PC-9 (cell line): ENCODE measurements at places on chromosomes 1 and 21. TPM values are rescaled to one million over a fixed set of nuclear protein-coding genes. Genes with fewer than 3 reads are reported as not detected.

DNA sequence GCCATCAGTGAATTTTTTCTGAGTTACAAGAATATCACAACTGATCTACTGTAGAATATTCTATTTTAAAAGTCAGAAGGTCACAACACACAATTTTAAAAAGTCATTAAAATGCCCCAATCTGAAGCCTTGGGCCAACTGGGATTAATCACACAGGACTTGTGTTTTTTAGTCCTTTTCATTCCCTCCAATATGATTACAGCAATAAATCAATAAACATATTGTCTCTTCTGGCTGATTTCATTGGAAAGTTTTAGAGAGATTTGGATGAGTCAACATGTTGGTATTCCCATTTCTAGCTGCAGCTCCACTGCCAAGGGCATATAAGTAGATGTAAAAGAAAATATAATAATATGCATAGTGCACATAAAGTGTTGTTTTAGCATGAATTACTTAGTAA is 85.8 kb downstream of the NIBAN1 start:
- DNase-seq: no peak

GRCh38 chr1:217674028-217674729 is 43.0 kb downstream of the SPATA17 start:
- DNase-seq: no peak

GRCh38 chr1:216812966-216813365 is 89.7 kb upstream of the ESRRG start:
- DNase-seq: no peak

DNA sequence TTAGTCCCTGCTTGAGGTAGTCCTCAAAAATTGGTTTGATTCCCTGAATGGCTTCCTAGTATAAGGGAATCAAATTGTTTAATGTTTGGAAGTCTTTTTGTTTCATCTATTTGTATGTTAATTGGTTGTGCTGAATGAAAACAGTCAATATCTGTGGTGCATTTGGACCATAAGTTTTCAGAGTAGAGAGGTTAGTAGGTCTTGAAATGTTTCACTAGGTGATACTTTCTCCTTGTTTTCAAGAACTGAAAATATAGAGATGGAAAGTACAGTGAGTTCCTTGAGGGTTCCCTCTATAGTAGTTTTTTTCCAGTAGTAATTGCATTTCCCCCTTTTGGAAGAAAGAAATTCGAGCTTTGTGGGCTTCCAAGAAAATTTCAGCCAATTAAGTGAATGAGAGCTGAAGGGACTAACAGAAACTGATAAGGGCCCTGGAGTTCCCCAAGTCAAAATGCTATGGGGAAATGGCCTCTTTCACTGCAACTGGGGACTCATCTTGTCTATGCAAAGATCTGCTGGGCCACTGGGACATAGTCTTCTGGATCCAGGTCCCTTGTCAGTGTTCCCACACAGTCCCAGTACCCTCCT is 18.6 kb upstream of the CEP350 start:
- no peak for DNase-seq

DNA sequence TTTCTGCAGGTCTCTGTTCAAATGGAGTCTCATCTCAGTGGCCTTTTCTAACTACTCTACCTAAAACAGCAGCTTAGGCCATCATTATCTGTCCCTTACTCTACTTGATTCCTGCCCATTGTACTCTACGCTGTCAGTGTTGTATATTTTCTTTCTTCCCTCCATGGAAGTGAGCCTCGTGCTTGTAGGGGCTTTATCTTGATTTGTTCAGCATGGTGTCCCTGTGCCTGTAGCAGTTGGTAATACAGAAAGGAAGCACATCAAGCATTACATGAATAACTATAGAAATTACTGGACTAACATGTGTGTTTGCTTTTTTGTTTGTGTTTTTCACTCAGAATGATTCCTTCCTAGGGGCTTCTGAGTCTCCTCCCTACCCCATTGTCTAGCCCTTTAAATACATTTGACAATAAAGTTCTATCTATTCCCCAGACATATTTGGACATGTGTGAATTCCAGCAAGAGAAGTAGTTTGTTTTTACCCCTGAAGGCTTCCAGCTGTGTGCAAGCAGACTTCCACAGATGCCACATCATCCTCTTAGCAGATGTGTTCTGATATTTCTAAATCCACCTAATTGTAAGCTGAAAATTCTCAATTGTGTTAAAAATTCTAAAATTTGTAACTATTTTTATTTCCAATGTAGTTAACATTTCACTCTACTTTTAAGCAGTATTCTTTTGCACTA is 40.3 kb downstream of the PRMT2 start:
- no peak for DNase-seq

The PCAT6 gene
- 1.7 and 3.6 TPM in 2 replicates for total RNA-seq

GRCh38 chr1:34779526-34779925 is 1.5 kb upstream of the GJB3 start:
- peak; percentile 65 for DNase-seq

The RCSD1 gene
- total RNA-seq: not detected in 2 replicates

DNA sequence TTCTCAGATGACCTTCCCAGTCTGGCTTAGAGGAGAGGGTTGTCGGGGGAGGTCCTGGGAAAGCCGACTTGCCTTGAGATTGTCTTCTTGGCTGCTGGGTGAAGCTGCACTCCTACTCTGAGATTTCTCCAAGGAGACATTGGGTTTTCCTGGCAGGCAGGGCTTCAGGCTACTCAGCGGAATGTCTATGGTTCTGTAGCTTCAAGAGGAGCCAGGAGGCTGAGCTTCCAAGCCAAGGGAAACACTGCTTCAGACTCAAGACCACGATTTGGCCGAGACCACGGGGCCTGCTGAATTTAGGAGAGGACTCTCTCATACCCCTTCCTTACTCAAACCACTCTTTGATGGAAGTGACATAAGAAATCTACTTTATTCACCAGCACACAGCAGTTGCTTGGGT is 67.8 kb downstream of the NTMT2 start:
- DNase-seq: no peak

DNA sequence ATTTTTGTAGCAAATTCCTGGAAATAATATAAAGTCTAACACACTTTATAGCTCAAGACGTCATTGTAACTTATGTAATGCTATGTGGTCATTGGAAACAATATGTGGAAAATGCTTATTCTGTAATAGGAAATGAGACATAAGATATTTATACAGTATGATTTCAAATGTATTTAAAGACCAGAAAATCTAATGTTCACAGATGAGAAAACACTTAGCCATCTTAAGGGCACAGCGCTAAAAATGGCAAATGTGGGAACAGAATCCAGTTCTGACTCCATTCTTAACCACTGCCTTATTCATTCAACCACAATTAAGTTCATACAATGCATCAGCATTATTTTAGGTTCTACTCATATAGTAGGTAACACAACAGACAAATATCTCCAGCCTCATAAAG is 12.5 kb downstream of the CSDE1 start:
- no peak for DNase-seq

DNA sequence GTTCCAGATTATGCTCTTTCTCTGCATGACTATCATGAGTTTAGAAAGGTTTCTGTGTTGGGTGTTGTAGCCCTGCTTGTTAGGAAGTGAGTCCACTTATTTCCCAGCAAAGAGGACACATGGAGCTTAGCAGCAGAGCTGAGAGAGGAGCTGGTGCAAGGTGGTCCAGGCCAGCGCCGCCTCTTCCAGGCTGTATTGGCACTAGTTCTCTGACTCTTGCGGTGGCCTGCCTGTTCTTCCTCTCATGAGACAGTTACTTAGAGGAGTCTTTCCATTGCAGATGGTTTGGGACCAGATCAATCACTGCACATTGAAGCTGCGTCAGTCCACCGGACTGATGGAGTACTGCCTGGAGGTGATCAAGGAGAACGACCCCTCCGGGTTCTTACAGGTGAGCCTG is 38.0 kb downstream of the TRIM67 start:
- no peak for DNase-seq

The TBX19 gene
- 1.5 and 2.0 TPM in 2 replicates for total RNA-seq

DNA sequence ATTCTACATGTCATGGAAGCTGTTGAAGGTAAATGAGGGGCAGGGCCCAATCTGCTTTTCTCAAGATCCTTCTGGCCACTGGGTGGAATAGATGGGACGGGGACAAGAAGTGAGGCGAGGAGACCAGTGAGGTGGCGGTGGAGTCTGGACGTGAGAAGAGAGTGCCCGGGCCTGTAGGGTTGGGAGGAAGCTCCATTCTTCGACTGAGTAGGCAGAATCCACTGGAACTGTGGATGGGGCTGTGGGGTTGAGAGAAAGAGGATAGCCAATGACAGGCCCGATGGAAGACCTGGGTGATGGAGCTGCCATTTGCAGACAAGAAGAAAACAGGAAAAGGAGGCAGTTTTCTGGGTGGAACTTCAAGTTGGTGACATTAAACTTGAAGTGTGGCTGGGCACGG is 10.3 kb downstream of the SLC1A7 start:
- DNase-seq: no peak

The C1orf87 gene
- not detected in 2 replicates for total RNA-seq

- no peak for DNase-seq
These were observed 1369.9 kb downstream of the KCNT2 start for GRCh38 chr1:195238313-195238712.

The RGS13 gene
- total RNA-seq: not detected in 2 replicates

DNA sequence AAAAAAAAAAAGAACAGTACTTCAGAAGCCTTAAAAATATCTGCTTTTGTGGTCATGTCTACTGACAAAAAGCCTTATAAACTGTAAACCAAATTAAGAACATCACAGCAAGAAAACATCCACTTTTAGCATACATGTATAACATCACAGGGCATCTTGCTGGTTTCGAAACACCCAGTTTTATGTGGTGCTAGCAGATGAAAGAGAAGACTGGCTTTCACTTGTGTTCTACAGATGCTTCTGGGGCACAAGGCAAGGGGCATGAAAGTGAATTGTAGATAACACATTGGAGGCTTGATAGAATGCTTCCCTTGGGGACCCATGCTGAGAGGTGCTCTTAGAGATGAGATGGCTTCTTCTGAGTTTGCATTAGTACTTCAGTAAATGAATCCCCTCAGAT is 543.7 kb upstream of the PKN2 start:
- DNase-seq: no peak

DNA sequence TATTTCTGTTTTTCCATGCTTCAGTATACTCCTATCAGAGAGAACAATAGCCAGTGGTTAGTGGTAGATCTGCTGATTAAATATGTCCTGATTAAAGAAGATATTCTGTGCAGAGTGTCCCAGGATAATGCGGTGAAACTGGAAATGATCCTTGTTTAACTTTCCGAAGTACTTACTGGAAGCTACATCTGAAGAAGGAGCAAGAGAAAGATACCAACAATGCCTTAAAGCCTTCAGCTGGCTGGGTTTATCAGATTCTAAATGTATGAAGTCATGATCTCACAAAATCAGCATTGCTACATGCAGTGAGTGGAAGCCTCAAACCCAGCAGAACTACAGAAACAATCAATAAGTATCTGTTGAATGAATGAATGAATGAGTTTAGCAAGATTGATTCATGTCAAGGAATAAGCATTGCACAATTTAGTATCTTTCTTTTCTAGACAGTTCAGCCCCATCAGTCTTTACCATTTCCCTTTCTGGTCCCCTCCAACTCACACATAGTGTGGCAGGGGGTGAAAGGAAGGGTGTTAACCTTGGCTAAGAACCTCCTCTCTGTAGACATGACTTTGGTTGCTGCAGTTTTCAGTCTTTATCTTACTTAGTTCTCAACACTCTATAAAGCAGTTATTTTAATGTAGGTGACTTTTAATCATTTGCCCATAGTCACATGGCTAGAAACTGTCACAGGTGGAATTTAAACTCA is 24.7 kb upstream of the DNASE2B start:
- DNase-seq: no peak

DNA sequence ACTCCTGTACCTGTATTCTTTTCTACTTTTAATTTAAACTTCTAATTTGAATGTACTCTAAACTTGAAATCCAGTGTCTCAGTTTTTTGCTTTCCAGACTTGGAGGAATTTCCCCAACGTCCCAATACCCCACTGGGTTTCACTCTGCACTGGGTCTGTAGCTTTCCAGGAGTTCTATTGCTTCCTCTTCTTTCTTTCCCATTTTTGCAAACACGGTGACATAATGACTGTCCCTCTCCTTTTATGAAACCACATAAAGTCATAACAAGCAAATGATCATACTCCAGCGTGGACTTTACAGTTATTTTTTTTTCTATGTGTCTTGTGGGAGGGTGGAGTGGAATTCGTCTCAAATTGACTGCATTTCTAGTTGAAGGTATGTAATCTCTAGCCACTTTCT is 97.1 kb downstream of the FASLG start:
- no peak for DNase-seq

- peak; percentile 87 for DNase-seq
These were observed 53.3 kb upstream of the SYT14 start for GRCh38 chr1:209884665-209885117.

The MAP3K21 gene
- 18.2 and 18.3 TPM in 2 replicates for total RNA-seq

The OR2L13 gene
- not detected in 2 replicates for total RNA-seq

DNA sequence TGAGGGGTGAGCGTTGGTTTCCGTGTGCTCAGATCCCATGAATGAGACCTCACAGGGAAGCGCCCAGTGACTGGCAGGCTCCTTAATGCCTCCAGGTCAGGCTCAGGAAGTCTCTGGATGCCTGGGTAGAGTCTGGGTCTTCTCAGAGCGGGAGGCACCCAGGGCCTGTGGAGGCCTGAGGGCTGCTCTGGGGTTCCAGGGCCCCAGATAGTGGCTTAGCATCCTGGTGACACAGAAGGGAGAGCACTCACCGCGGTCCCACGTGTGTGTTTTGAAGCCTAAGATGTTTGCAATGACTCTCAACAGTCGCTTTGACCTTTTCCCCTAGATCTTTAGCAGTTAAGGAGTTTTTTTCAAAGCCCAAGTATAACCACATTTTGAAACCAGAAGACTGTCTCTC is 25.0 kb downstream of the PRMT2 start:
- no peak for DNase-seq

The TAL1 gene
- total RNA-seq: not detected in 2 replicates

GRCh38 chr1:201888282-201889089 is at the start of gene SHISA4:
Gene SHISA4, plus strand, starts transcription at chr1:201888898. Its CDS starts 97 bp downstream, at chr1:201888995.
- peak; percentile 76 for DNase-seq

The ETV3L gene
- total RNA-seq: not detected in 2 replicates

The ATP1A4 gene
- total RNA-seq: not detected in 2 replicates

DNA sequence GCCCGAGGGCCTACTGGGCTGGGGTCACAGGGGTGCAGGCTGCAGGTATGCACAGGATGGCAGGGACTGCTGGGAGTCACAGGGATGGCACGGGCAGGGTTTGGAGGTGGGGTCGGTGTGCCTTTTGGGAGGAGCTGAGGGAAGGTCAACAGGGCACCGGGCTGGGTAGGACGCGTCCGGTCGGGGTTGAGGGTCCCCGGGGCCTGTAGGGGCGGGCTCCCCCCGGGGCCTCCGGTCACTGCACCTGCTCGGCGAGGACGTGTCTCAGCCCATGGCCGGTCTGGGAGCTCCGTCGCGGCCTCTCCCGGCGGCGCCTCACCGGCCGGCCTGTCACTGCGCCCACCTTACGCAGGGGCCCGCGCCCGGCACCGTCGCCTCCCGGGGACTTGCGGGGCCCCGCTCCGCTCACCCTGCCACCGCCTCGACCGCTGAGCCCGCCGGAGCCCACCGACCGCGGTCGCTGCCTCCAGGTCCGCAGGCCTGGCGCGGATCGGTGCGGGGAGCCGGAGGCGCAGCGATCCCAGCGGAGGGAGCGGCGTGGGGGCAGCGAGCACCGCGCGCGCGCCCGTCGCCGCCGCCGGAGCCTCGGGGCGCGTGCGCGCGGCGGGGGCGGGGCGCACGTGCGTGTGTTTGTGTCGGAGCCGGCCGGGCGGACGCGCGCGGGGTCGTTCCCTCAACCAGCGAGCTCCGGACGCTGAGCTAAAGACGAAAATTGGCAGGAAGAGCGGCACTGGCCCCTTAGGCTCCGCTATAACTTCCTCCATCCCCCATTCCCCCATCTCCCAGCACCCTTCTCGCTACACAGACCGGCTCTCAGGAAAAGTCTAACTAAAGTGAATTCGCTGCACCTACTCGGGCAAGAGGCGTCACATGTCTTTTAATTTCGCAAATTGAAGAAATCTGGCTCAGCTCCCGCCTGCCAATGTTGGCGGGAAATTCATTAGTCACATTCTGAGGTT is at the start of gene AMIGO1:
AMIGO1 (minus strand) TSS at position 552 of the 959 bp plus-strand sequence. CDS start 815 bp downstream, outside the sequence.
- DNase-seq: peak; percentile 57
